ENCODE measurements at places on chromosomes 7 and 10.

- peak; percentile 49 for DNase-seq
Measured at GRCh38 chr10:112361951-112362751, 11.8 kb upstream of the ACSL5 start.

- DNase-seq = no peak
Measured at GRCh38 chr10:114427124-114427852, 23.0 kb upstream of the AFAP1L2 start.

DNA sequence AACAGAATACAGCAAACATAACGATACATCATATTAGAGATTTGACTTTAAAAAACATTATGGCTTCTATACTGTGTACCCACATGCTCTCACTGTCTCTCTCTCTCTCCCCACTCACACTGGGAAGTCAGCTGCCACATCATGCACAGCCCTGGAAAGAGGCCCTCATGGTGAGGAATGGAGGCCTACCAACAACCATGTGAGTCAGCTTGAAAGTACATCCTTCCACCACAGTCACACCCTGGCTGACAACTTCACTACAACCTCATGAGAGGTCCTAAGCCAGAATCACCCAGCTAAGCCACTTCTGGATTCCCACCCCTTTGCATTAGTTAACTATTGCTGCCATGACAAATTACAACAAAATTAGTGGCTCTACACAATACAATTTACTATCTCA is 23.3 kb upstream of the GPR22 start:
- peak; percentile 68 for DNase-seq

DNA sequence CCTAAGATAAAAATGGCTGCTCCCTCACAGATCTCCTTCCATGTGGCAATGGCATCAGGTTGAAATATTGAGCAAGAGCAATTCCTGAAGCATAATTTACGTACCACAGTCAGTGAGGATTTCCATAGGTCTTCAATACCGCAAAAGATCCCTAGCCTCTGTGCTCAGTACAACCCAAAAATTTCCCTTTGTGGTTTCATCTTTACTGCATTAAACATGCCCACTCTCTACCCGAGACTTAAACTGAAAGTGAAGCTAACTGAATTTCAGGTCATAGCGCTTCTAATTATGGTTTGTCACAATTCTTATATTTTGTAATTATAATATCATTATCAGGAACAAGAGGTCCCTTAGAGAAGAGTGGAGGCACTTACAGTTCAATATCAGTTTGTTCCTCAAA is 1071.1 kb downstream of the XPNPEP1 start:
- DNase-seq = no peak

All from fibroblast of skin of right biceps (primary cell).